Stimulated activated CD4-positive, alpha-beta T cell treated with anti-CD3 and anti-CD28 coated beads, Interleukin-2, amount 100 ng/mL, for 48 hours (primary cell): ENCODE measurements at places on chromosomes 5 and 9.

- no peak for DNase-seq
These were observed 61.2 kb downstream of the CMYA5 start for GRCh38 chr5:79750611-79751510.

- no peak for DNase-seq
These were observed 63.0 kb downstream of the FER start for GRCh38 chr5:108810717-108811116.

GRCh38 chr9:29203244-29203930 is 1630.1 kb upstream of the C9orf72 start:
- no peak for DNase-seq

DNA sequence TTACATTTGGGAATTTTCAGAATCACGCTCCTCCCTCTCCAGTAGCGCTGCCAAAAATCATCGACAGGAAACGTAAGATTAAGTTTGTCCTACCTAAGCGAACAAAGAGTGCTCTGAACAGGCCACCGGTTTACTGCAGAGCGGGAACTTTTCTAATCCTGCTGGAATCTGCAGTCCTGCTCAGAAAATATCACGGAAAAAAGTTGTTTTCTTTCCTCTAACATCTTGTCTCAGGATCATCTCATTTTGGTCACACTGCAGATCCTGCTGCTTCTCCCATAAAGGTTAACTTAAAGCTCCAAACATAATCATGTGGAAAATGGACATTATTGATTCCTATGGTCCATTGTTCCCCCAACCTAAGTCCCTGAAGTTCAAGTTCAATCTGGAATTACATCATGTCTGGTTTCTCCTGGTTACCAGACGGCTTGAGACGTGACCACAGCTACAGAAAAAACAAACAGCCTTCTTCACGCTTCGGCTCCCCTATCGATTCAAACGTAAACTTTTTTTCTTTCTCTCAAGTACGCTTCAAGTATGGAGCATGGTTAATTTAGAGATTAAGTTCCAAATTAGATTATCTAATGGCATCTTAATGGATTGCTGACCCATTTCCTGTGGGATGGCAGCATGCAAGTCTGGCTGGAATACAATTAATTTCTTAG is 217.6 kb downstream of the NFIB start:
- no peak for DNase-seq

GRCh38 chr5:54738118-54738972 is 220.8 kb downstream of the SNX18 start:
- DNase-seq = no peak

DNA sequence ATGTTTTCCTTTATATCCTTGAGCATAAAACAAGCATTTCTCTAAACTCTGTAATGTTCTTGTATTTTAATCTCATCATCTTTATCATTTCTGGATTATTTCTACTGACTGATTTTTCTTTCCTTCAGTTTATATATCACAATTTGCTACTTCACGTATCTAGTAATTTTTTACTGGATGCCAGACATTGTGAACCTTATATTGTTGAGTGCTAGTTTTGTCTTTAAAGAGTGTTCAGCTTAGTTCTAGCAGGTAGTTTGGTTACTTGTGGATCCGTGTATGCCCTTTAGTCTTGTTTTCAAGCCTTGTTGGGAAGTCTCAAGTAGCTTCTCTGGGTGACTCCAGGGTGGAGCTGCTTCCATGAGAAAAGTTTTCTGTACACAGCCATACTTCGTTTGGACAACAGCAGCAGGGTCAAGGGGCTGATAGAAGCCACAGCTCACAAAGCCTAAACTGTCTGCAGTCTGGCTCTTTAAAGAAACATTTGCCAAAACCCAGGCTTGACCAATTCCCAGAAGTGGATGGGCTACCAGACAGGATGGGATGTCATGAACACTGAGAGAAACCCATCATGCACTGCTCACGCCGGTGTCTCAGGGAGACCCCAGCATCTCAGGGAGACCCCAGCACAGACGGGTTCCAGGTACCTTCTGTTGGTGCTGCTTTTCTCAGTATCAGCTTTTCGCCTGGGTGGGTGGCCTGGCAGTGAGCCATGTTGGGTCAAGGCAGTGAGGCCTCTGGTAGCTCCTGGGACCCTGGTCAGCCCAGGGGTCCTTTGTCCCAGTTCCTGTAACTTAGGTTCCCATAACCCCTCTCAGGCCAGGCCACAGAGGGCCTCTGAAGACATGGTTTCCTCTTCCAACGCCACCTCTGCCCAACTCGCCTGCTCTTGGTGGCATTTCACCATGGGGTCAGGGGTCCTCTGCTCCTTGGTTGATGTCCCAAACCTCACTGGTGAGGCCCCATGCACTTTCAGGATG is 29.1 kb downstream of the TRIP13 start:
- DNase-seq = no peak

GRCh38 chr5:35415309-35415708 is 185.0 kb upstream of the PRLR start:
- no peak for DNase-seq
